Heart left ventricle (tissue), 16 donors: ENCODE measurements at places on chromosomes 11 and 22. TPM values are rescaled to one million over a fixed set of nuclear protein-coding genes. Genes with fewer than 3 reads are reported as not detected.

DNA sequence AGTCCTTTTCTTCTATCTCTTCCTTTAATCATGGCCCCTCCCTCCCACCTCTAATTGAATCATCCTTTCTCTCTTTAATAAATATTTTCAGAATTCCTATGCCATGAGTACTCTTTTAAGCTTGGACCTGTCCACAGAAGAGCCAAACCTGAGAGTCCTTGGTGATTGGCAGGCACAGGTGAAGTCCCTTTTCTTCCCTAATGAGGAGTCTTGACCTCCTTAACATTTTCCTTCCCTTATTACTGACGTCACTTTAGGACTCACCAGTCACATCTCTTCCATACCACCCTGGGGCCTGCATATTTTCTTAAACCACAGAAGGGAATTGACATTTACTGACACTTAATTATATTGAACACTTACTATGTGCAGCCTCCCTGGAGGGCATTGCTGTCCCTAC is 41.0 kb upstream of the RASSF10 start:
- no peaks in the 10 kb centered on the region for H3K27me3 ChIP-seq
- no peak overlapping the region for H3K27ac ChIP-seq
- no peaks in the 10 kb centered on the region for H3K4me1 ChIP-seq
- DNase-seq = no peak
- no peak overlapping the region for H3K4me3 ChIP-seq

- H3K4me1 ChIP-seq = no peaks in the 10 kb centered on the region
- H3K36me3 ChIP-seq = no peaks in the 10 kb centered on the region
- no peak overlapping the region for H3K27ac ChIP-seq
- no peaks in the 10 kb centered on the region for H3K27me3 ChIP-seq
These were observed 81.6 kb upstream of the SEPTIN5 start for GRCh38 chr22:19632668-19633148.

The YPEL1 gene
- 7.5 TPM for total RNA-seq

- no peak overlapping the region for H3K4me3 ChIP-seq
- DNase-seq = peak; percentile 34
- H3K36me3 ChIP-seq = no peaks in the 10 kb centered on the region
- H3K27ac ChIP-seq = no peak overlapping the region
These were observed 3.9 kb upstream of the RNF215 start for GRCh38 chr22:30390974-30391691.

GRCh38 chr11:100806296-100806695 is 119.2 kb downstream of the ARHGAP42 start:
- no peak overlapping the region for H3K4me3 ChIP-seq
- H3K27ac ChIP-seq = no peak overlapping the region
- H3K27me3 ChIP-seq = no peaks in the 10 kb centered on the region
- DNase-seq = no peak
- peaks cover 3% of the 10 kb centered on the region for H3K4me1 ChIP-seq

GRCh38 chr11:87447606-87448005 is 409.9 kb downstream of the TMEM135 start:
- no peaks in the 10 kb centered on the region for H3K27me3 ChIP-seq
- H3K4me1 ChIP-seq = no peaks in the 10 kb centered on the region
- H3K4me3 ChIP-seq = no peak overlapping the region
- no peaks in the 10 kb centered on the region for H3K36me3 ChIP-seq

DNA sequence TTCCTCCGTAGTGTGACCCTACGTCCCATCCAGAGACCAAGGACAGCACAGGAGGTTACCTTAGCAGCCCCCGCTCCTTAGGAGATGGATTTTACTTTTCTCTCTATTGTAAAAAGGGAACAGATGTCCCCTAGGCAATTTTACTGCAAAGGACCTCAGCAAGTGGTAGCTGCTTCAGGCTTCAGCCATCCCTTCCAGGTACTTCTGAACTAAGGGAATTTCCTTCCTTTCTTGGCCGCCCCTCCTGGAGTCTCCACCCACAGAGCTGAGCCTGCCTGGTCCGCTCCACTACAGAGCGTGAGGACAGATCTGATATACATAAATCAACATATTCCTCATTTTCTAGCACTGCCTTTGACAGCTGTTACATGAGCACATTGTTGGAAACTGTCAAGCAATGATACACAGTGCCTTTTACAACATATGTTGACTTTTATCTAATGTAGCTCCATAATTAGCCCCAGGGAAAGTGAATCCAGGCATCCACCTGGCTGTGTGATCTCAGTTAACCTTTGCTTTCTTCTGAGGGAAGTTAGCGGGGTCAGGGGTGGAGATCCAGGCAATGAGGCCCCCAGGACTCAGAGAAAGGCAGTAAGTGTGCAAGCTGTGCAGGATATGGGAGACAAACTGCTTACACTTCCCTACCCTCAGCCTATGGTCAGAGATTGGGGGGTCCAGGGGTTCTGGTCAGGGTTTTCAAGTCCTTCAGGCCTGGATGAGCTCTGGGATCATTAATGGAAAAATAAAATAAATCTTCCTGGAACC is 51.9 kb downstream of the SPATA19 start:
- H3K27me3 ChIP-seq = no peaks in the 10 kb centered on the region
- no peaks in the 10 kb centered on the region for H3K4me1 ChIP-seq
- no peaks in the 10 kb centered on the region for H3K36me3 ChIP-seq
- no peak overlapping the region for H3K27ac ChIP-seq

DNA sequence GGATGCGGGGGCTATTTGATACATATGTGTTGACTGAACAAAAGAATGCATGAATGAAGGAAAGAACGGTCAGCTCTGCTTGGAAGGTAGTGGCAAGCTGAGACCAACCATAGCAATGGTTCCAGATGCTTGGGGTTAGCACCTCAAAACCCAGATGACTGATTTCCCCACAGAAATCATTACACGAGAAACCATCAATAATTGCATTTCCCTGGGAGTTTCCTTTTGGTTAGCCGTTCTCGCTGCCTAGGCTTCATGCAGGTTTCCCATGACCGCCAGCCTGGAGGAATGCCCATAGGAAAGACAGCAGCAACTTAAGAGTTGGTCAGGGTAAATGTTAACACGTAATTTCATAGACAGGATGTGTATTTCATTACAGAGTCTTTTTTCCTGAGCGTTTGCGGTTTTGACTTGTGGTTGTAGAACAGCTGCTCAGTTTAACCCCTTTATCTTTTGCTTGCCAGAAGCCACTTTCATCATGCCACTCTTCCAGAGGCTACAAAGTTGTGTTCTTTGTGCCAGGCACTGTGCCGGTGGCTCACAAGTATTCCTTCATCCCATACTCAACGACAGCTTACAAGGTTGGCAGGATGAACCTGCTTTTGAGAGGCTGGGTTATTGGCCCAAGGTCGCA is 2.8 kb downstream of the IL17RA start:
- H3K4me1 ChIP-seq = peaks cover 12% of the 10 kb centered on the region
- no peaks in the 10 kb centered on the region for H3K36me3 ChIP-seq
- no peak overlapping the region for H3K4me3 ChIP-seq
- DNase-seq = no peak
- no peaks in the 10 kb centered on the region for H3K27me3 ChIP-seq

The PANX3 gene
- not detected for total RNA-seq

The BMAL1 gene
- total RNA-seq = 11.7 TPM

The ADAMTS8 gene
- 1.7 TPM for total RNA-seq

DNA sequence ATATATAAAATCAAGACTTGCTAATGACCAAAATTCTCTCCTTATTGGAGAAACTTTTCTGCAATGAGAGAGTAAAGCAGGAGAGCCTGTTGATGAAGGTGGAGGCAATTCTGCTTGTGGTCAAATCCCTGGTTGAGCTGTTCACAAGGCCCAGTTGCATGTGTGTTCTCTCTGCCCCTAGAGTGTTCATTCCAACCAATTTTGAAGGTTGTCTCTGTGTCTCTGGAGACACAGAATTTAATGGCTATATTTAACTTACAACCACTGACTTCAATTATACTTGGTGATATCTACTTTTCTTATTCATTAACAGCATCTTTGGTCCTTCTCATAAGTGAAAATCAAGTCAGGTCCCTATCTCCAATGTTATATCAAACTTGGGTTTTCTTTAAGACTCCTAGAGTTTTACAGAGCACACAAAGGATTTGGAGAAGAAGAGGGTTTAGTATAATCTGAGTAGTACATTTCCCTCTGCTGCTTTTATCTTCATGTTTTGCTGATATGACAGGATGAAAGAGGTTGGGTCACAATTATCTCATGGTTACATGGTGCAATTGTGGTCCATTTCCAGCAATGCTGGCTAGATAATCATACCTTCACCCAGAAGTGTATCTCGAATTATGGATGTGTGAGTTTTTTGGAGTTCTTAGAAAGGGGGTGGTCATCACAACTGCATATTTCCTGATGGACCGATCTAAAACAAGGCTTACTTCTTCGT is 4.0 kb downstream of the OOSP4A start:
- no peak overlapping the region for H3K4me3 ChIP-seq
- H3K4me1 ChIP-seq = peaks cover 4% of the 10 kb centered on the region
- H3K36me3 ChIP-seq = no peaks in the 10 kb centered on the region

GRCh38 chr11:962688-963087 is 37.0 kb downstream of the AP2A2 start:
- no peak overlapping the region for H3K4me3 ChIP-seq
- DNase-seq = no peak
- H3K4me1 ChIP-seq = no peaks in the 10 kb centered on the region

The MMP11 gene
- 12.2 TPM for total RNA-seq

GRCh38 chr22:46362934-46363515 is 27.5 kb downstream of the TRMU start:
- DNase-seq = peak; percentile 24
- H3K4me3 ChIP-seq = no peak overlapping the region
- H3K36me3 ChIP-seq = peaks cover 4% of the 10 kb centered on the region
- H3K4me1 ChIP-seq = peaks cover 4% of the 10 kb centered on the region
- no peak overlapping the region for H3K27ac ChIP-seq
- peaks cover 11% of the 10 kb centered on the region for H3K27me3 ChIP-seq

DNA sequence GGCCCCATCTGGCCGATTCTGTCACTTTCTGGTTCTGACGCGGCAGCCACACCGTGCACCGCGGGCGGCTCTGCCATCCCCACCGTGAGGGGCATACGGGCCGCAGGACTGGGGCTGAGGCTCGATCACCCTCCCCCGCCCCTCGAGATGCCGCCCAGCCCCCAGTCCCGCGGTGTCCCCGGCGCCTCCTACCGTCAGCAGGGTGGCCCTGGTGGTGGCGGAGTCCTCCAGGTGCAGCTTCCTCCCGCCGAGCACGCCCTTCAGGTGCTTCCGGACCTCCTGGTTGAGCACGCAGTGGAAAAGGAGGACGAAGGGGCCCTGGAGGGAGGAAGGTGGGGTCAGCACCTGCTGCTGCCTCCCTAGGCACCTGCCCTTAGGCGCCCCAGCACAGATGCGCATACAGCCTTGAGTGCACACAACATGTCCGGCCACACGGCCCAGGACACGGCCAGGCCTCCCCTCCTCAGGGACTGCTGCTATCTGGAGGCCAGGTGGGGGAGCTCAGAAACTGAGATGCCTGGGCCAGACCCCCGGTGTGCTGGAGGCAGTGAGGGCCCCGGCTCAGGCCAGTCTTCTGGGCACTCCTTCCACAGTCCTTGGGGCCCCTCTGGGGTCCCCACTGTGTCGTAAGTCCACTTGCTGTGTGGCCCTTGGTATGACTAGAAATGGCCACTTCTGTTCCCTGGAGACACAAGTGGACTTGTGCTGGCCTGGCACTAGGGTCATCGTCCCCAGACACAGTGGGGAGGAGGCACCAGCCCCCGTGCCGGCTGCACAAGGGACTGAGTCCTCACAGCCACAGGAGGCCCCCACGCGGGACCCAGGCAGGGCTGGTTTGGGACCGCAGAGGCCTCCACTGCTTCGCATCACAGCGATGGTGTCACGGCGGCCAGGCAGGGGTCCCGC is 31.5 kb downstream of the TRMU start:
- H3K4me3 ChIP-seq = no peak overlapping the region
- DNase-seq = no peak
- H3K4me1 ChIP-seq = no peaks in the 10 kb centered on the region
- H3K27ac ChIP-seq = no peak overlapping the region

- no peak for DNase-seq
- peak overlapping the region; percentile 83 for H3K4me3 ChIP-seq
- peaks cover 24% of the 10 kb centered on the region for H3K36me3 ChIP-seq
- H3K27ac ChIP-seq = peak overlapping the region; percentile 99
- peaks cover 15% of the 10 kb centered on the region for H3K4me1 ChIP-seq
- H3K27me3 ChIP-seq = no peaks in the 10 kb centered on the region
These were observed 1.6 kb upstream of the KAT5 start for GRCh38 chr11:65710421-65710820.

DNA sequence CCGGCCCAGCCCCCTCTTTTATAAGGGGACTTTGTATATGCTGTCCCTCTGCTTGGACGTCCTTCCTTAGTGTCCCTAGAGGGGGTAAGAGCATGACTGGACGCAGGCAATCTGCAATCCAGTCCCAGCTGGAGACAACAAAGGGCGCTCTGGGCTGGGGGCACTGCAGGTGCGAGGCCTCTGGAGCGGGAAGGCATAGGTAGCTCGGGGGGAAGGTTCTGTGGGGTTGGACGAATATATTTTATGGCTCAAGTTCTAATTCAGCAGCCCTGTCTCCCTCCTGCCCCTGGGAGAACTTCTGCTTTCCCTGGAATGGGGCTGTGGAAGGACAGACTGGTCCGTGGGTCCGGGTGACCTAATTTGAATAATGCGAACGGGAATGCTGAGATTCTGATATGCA is 40.0 kb downstream of the KCNJ4 start:
- H3K36me3 ChIP-seq = no peaks in the 10 kb centered on the region
- peak overlapping the region; percentile 89 for H3K27ac ChIP-seq
- DNase-seq = no peak

GRCh38 chr11:35893796-35894475 is 49.9 kb upstream of the LDLRAD3 start:
- H3K4me1 ChIP-seq = no peaks in the 10 kb centered on the region
- no peaks in the 10 kb centered on the region for H3K36me3 ChIP-seq
- DNase-seq = no peak
- H3K27ac ChIP-seq = no peak overlapping the region

DNA sequence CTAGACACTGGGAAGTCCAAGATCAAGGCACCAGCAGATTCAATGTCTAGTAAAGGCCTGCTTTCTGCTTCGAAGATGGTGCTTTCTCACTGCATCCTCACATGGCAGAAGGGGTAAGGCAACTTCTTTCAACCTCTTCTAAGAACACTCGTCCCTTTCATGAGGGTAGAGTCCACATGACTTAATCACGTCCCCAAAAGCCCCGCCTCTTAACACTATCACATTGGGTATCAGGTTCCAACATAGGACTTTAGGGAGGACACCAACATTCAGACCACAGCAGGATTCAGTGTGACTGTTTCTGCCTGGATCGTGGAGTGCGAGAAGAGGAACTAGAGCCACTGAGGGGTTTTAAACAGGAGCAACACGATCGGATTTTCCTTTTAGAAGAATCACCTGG is 3.7 kb upstream of the TIRAP start:
- no peak overlapping the region for H3K27ac ChIP-seq
- no peak overlapping the region for H3K4me3 ChIP-seq
- DNase-seq = no peak

DNA sequence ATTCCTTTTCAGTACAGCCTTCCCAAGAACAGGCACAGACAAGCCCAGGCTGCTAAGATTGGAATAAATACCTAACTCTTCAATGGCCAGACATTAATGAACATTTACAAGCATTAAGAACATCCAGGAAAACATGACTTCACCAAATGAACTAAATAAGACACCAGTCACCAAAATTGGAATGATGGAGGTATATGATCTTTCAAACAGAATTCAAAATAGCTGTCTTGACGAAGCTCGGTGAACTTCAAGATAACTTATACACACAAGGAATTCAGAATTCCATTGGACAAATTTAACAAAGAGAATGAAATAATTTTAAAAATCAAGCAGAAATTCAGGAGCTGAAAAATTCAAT is 16.4 kb upstream of the DDX10 start:
- H3K27ac ChIP-seq = peak overlapping the region; percentile 69
- no peak for DNase-seq
- no peaks in the 10 kb centered on the region for H3K36me3 ChIP-seq
- H3K27me3 ChIP-seq = no peaks in the 10 kb centered on the region
- peak overlapping the region; percentile 12 for H3K4me3 ChIP-seq

The LGR4 gene
- total RNA-seq = 28.3 TPM

- no peak overlapping the region for H3K27ac ChIP-seq
- H3K4me3 ChIP-seq = no peak overlapping the region
- no peaks in the 10 kb centered on the region for H3K4me1 ChIP-seq
- no peaks in the 10 kb centered on the region for H3K27me3 ChIP-seq
- H3K36me3 ChIP-seq = no peaks in the 10 kb centered on the region
- no peak for DNase-seq
These were observed 448.3 kb downstream of the INSC start for GRCh38 chr11:15563054-15563453.
